ENCODE measurements at places on chromosomes 3 and 15. TPM values are rescaled to one million over a fixed set of nuclear protein-coding genes. Genes with fewer than 3 reads are reported as not detected.

HAPLN3 gene
- total RNA-seq, result 82.5 TPM

MB21D2 gene
- 10.5 TPM for total RNA-seq

FOXB1 gene
- 2.7 TPM for total RNA-seq

INSYN1 gene
- not detected for total RNA-seq

PLCB2 gene
- total RNA-seq, result 90.4 TPM

COL6A6 gene
- not detected for total RNA-seq

TM4SF4 gene
- total RNA-seq, result not detected

GABRR3 gene
- total RNA-seq, result not detected

ALG1L2 gene
- total RNA-seq, result not detected

TMC3 gene
- total RNA-seq, result not detected

GRCh38 chr15:40873694-40874561 lies at the start of gene RHOV:
RHOV (minus strand) TSS chr15:40874234; CDS start chr15:40874139, 95 bp downstream.
- no peaks in the 10 kb centered on the region for H3K36me3 ChIP-seq
- peaks cover 7% of the 10 kb centered on the region for H3K27me3 ChIP-seq
- H3K4me1 ChIP-seq, result peaks cover 26% of the 10 kb centered on the region
- no peak within 1 kb of the TSS for H3K27ac ChIP-seq
- peak; percentile 72 for DNase-seq
- peak within 1 kb of the TSS; percentile 98 for H3K4me3 ChIP-seq

- H3K4me1 ChIP-seq, result peaks cover 30% of the 10 kb centered on the region
- DNase-seq, result peak; percentile 50
- peak overlapping the region; percentile 85 for H3K27ac ChIP-seq
Observed at GRCh38 chr15:90603893-90604292, 74.2 kb downstream of the CRTC3 start.

GRCh38 chr3:56870436-56870835 lies 68.7 kb upstream of the ARHGEF3 start:
- H3K27ac ChIP-seq, result no peak overlapping the region
- H3K27me3 ChIP-seq, result no peaks in the 10 kb centered on the region
- no peaks in the 10 kb centered on the region for H3K36me3 ChIP-seq

DNA sequence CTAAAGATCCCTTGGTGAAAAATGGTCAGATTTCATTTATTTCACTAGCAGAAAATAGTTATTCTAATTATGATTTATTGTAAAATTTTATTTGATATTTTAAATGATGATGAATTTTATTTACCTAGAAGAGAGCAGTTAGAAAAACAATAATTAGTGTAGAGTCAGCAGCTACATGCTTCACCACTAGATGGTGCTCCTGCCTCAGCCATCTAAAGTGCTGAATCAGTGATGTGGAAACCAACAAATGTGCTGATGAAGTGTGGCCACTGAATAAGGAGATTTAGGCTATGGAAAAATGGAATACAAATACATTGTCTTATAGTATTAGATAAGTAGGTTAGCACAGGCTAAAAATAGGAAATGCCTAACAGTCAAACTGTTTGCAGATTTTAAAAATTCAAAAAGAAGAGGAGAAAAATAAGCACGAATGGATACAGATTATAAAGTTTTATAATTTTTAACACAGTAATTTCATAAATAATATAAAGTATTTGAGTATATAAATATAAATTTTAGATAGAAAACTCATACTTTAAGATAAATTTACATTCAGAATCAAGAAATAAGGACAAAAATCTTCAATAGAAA lies 109.8 kb downstream of the PPP2R3A start:
- no peak overlapping the region for H3K4me3 ChIP-seq
- no peaks in the 10 kb centered on the region for H3K27me3 ChIP-seq
- H3K4me1 ChIP-seq, result peaks cover 6% of the 10 kb centered on the region
- no peak overlapping the region for H3K27ac ChIP-seq

DNA sequence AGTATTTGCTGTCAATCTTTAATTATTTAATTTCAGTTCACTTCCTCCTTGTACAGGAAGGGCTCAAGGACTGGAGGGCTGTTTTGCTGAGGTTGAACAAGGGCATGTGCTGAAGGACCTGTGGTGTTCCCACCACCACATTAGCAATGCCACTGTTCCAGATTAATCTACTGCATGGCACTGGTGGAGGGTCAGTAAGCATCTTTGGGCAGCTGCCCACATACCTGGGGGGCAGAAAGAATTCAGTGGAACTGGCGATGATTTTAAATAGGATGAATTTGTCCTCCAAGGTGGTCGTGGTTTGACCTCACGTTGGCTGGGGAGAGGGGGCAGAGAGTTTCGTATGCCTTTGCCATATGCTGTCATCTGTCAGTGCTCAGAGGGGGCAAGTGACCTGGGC lies 244.8 kb downstream of the TLE3 start:
- H3K4me1 ChIP-seq, result peaks cover 19% of the 10 kb centered on the region
- no peak overlapping the region for H3K4me3 ChIP-seq
- DNase-seq, result no peak
- no peak overlapping the region for H3K27ac ChIP-seq

- peaks cover 14% of the 10 kb centered on the region for H3K36me3 ChIP-seq
- peaks cover 53% of the 10 kb centered on the region for H3K4me1 ChIP-seq
- peak; percentile 50 for DNase-seq
- H3K4me3 ChIP-seq, result peak overlapping the region; percentile 88
- H3K27me3 ChIP-seq, result no peaks in the 10 kb centered on the region
Observed at GRCh38 chr15:78438619-78439285, 736 bp downstream of the IREB2 start.

GRCh38 chr15:63476229-63476632 lies 28.2 kb upstream of the USP3 start:
- H3K4me3 ChIP-seq, result no peak overlapping the region
- H3K27me3 ChIP-seq, result no peaks in the 10 kb centered on the region

DNA sequence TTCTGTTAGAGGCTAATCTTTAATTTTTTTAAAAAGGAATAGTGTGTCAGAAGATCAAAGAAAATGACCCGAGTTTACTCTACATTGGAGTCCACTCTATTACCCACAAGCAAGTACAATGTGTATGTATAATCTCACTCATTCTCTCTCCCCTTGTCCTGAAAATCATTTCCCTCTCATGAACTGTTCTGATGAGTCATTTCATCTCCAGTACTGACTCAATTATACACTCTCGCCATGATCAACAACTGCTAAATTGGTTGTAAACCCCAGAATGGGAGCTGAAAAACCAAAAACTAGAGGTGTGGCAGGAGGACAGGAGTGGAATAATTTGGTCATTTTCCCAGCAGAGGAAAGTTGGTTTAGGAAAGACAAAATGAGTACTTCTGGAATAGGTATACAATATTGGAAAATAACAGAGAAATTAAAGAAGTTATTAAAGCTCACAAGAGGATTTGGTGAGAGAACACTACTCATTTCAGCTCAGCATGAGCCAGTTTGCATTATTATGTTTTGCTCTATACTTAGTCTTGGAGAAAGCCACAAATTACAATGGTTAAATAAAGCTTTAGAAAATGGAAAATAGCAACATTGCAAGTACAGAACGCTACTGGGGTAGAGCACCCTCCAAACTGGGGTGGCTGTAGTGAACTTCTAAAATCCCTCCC lies 144.3 kb upstream of the PFN2 start:
- peaks cover 35% of the 10 kb centered on the region for H3K27me3 ChIP-seq
- H3K36me3 ChIP-seq, result no peaks in the 10 kb centered on the region
- H3K27ac ChIP-seq, result no peak overlapping the region

- H3K27ac ChIP-seq, result no peak overlapping the region
- no peak for DNase-seq
- H3K4me3 ChIP-seq, result no peak overlapping the region
- no peaks in the 10 kb centered on the region for H3K4me1 ChIP-seq
Observed at GRCh38 chr3:104916971-104917370, 449.7 kb upstream of the ALCAM start.

- peaks cover 2% of the 10 kb centered on the region for H3K36me3 ChIP-seq
- DNase-seq, result no peak
- H3K27ac ChIP-seq, result no peak overlapping the region
- H3K4me1 ChIP-seq, result no peaks in the 10 kb centered on the region
- H3K4me3 ChIP-seq, result no peak overlapping the region
Observed at GRCh38 chr3:63240381-63240902, 37.7 kb upstream of the SYNPR start.

DNA sequence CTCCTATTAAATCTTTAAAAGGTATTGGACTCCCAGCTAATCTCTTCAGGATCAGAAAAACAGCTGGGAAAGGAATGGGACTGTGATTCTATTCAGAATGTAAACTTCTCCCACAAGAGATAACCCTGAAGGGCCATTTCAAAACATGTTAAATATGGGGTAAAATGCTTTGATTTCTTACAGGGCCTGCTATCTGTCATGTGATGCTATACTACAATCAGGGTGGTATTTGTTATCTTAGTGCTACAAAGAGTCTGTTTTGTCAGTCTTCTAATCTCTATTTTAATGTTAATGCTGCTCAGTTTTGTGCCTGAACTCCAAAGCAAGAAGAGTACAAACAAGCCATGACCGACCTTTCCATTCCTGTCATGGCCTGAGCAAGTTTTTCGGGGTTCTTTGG lies 186.9 kb downstream of the TBC1D5 start:
- no peak overlapping the region for H3K4me3 ChIP-seq
- no peaks in the 10 kb centered on the region for H3K4me1 ChIP-seq
- no peaks in the 10 kb centered on the region for H3K27me3 ChIP-seq
- no peak overlapping the region for H3K27ac ChIP-seq
- no peak for DNase-seq
- H3K36me3 ChIP-seq, result no peaks in the 10 kb centered on the region

- H3K36me3 ChIP-seq, result peaks cover 9% of the 10 kb centered on the region
- DNase-seq, result no peak
- no peaks in the 10 kb centered on the region for H3K27me3 ChIP-seq
Observed at GRCh38 chr3:10093678-10094077, 14.4 kb downstream of the FANCD2OS start.

Data from activated T-cell treated with anti-CD3 and anti-CD28 coated beads, Interleukin-2, amount 50 U/mL, for 72 hours (primary cell).